ENCODE measurements at places on chromosomes 1 and 21. TPM values are rescaled to one million over a fixed set of nuclear protein-coding genes. Genes with fewer than 3 reads are reported as not detected.

SLFNL1 gene
- polyA plus RNA-seq = 0.08 TPM

NTRK1 gene
- polyA plus RNA-seq = 0.08 TPM

CCDC27 gene
- not detected for polyA plus RNA-seq

TTC4 gene
- 7.7 TPM for polyA plus RNA-seq

CAPN9 gene
- polyA plus RNA-seq = 0.06 TPM

CLDN17 gene
- 6.5 TPM for polyA plus RNA-seq

CDK11A gene
- polyA plus RNA-seq = 15.4 TPM

CD84 gene
- polyA plus RNA-seq = 0.29 TPM

LINGO4 gene
- not detected for polyA plus RNA-seq

ANGPTL1 gene
- 17.5 TPM for polyA plus RNA-seq

CFAP74 gene
- polyA plus RNA-seq = 0.04 TPM

BNIPL gene
- 111 TPM for polyA plus RNA-seq

PRDM2 gene
- polyA plus RNA-seq = 16.0 TPM

IL19 gene
- 0.22 TPM for polyA plus RNA-seq

NCF2 gene
- 3.9 TPM for polyA plus RNA-seq

UBL4B gene
- polyA plus RNA-seq = not detected

RHD gene
- polyA plus RNA-seq = not detected

EDARADD gene
- polyA plus RNA-seq = 2.0 TPM

FCRL4 gene
- polyA plus RNA-seq = not detected

RAP1GAP gene
- polyA plus RNA-seq = 3.5 TPM

SPRR2F gene
- polyA plus RNA-seq = 135 TPM

OR6N1 gene
- not detected for polyA plus RNA-seq

SLC45A1 gene
- 1.1 TPM for polyA plus RNA-seq

SH3D21 gene
- 3.9 TPM for polyA plus RNA-seq

TMEM240 gene
- polyA plus RNA-seq = 3.1 TPM

ACKR1 gene
- 35.9 TPM for polyA plus RNA-seq

LCE1A gene
- polyA plus RNA-seq = not detected

LRRIQ3 gene
- 0.35 TPM for polyA plus RNA-seq

TLCD4 gene
- 0.46 TPM for polyA plus RNA-seq

CDA gene
- 107 TPM for polyA plus RNA-seq

INPP5B gene
- polyA plus RNA-seq = 7.4 TPM

LCE1E gene
- polyA plus RNA-seq = 0.04 TPM

PAX7 gene
- not detected for polyA plus RNA-seq

UBASH3A gene
- polyA plus RNA-seq = 0.59 TPM

SLC44A3 gene
- 7.0 TPM for polyA plus RNA-seq

NBPF4 gene
- polyA plus RNA-seq = 0.02 TPM

WNT9A gene
- 2.3 TPM for polyA plus RNA-seq

PRR9 gene
- polyA plus RNA-seq = not detected
